ENCODE measurements at places on chromosomes 6 and 20.

GRCh38 chr6:153106021-153106420, 25.1 kb downstream of the RGS17 start:
- no peak for DNase-seq

- no peak for DNase-seq
Observed at GRCh38 chr6:45272626-45273025, 55.5 kb upstream of the RUNX2 start.

- no peak for DNase-seq
Observed at GRCh38 chr20:58531063-58531462, 15.9 kb upstream of the APCDD1L start.

- DNase-seq: no peak
Observed at GRCh38 chr6:33426590-33427511, 7.0 kb downstream of the SYNGAP1 start.

DNA sequence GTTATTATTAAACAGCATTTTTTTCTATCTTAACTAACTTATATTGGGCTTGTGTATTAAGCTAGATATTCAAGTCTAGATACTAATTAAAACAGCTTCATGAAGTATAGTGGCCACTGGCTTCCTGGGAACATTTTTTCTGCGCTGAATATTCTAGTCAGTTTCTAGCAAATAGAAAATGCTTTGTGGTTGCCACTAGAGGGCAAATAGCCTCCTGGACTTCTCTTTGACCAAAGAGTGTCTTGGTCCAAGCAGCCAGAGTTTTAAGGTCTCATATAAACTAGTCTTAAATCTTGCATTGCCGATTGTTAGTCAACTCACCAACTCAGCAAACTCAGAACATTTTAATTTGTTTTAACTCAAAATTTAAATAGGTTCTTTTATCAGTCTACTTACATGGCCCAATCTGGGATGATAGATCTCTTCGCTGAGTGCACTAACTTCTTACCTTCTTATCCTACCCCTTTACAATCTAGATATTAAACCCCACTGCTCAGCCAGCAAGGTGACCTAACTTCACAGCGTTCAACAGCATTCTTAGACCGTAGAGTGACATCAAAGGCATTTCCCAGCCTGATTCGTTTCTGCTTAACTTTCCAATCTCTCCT, 24.6 kb upstream of the ID4 start:
- DNase-seq: no peak

- DNase-seq: no peak
Observed at GRCh38 chr20:13515291-13515690, 123.4 kb downstream of the TASP1 start.

GRCh38 chr6:42269974-42270510, 52.4 kb upstream of the MRPS10 start:
- DNase-seq: no peak

DNA sequence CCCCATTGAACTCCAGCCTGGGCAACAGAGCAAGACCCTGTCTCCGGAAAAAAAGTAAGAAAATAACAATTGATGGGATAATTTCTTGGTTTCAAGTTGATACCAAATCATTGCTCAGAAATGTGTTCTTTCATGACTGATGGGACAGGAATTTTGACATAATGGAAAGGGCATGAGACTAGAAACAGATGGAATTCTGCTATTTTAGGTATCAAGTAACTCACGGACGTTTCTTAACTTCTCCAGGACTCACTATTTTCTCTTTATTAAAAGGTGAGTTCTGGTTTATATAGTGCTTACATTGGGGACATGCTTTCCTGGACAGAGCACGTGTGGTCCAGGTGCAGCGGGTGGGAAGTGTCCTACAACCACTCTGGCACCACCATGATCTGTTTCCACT, 6.0 kb upstream of the DSP start:
- no peak for DNase-seq

- DNase-seq: no peak
Observed at GRCh38 chr6:73062130-73062529, 163.2 kb downstream of the KHDC1L start.

GRCh38 chr6:134097114-134097707, 44.8 kb upstream of the SLC2A12 start:
- DNase-seq: peak; percentile 66

GRCh38 chr20:3135507-3136070, 24.1 kb downstream of the FASTKD5 start:
- no peak for DNase-seq

DNA sequence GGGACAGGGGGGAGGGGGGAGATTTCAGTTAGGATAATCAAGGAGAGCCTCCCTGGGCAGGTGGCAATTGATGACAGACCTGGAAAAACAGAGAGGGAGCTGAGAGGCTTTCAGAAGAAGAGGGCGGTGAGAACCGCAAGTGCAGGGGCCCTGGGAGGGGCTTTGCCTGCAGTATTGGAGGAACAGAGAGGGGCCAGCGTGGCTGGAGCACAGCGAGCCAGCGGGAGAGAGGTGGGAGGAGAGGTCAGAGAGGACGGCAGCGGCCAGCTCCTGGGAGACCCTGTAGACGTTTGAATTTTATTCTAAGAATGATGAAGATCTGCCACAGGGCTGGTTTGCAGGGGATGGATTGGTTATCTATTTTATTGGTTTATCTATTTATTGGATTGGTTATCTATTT, 34.5 kb upstream of the NOL4L start:
- no peak for DNase-seq

GRCh38 chr6:157928428-157928827, 53.2 kb upstream of the SYNJ2 start:
- no peak for DNase-seq

- DNase-seq: peak; percentile 47
Observed at GRCh38 chr6:3226481-3227362, 731 bp downstream of the TUBB2B start.

DNA sequence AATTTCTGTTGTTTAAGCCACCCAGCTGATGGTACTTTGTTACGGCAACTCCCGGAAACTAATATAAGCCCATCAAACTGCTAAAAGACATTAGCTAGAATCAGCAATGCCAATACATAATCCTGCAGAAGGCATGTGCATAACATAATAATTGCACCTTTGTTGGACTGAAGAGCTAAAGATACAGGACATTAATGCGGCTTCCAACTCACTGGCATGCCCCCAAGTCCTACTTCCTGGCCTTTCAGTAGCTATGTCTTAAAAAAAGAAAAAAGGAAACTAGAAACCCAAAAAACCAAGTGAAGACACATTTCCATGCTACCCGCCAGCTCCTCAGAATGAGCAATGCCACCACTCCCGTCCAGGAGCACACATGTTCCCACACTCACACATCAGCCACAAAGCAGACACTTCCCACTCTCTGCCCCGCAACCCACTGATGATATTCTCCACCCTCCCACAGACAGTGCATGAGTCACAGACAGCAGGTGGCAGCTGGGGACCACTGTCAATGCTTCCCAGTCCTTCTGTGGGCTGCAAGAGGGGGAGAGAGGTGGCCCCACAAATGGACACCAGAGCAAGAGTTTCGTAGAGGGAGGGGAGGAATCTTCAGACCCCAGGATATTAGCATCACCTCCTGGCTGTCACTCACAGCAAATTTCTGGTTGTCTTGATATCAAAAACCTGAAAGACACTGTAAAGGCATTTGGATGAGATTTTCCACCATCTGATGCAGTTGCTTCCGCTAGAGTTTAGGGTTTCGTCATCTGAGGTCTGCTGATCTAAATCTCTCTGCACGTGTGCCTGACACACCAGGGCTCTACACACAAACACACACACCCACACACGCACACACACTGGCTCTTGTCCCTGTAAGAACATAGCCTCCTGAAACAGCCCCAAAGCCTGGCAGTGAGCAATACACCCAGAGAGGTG, 32.8 kb downstream of the GFOD1 start:
- peak; percentile 26 for DNase-seq

DNA sequence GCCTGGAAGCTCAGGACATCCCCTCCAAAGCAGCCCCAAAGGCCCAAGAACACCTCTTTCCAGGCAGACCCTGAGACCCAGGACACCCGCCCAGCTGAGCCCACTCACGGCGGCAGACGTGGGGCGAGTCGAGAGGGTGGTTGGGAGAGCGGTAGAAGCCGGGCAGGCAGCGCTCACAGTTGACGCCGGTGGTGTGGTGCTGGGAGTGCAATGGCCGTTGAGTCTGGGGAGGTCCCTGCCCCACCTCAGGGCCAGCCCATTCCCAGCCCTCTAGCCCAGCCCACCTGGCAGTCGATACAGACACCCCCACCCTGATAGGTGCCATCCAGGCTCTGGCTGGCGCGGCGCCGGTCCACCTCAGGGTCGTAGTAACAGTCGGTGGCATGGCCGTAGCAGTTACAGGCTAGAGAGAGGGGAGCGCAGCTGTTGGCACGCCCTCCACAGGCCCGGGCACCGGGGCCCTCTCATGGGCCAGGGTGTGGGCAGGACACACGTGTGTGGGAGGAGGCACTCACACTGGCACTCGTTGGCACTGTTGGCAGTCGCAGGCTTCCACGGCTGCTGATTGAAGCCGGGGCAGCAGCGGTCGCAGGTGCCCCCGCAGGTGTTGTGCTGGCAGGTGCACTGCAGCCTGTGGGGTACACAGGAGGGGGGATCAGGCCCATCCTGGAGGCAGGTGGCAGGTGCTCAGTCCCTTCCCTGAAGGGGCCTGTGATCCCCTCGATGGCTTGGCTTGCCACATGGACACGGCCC, 20.5 kb downstream of the LAMA5 start:
- DNase-seq: no peak

DNA sequence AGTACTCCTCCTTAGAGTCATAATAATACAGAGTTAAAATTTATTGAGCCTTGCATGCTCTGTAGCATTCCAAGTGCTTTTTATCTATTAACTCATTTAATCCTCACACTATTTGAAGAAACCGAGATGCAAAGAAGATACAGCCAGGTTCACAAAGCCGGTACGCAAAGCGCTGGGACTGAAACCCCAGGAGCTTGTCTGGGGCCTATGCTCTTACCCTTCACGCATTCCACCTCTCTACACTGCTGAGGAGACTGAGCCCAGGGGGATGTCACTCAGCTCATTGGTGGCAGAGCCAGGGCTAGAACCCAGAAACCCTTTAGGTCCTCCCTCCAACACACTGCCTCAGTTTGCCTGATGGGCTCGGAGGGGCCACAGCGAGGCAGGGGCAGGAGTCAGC, 19.7 kb upstream of the MRPS18A start:
- DNase-seq: no peak

GRCh38 chr20:25014816-25015215, 22.3 kb upstream of the APMAP start:
- no peak for DNase-seq

DNA sequence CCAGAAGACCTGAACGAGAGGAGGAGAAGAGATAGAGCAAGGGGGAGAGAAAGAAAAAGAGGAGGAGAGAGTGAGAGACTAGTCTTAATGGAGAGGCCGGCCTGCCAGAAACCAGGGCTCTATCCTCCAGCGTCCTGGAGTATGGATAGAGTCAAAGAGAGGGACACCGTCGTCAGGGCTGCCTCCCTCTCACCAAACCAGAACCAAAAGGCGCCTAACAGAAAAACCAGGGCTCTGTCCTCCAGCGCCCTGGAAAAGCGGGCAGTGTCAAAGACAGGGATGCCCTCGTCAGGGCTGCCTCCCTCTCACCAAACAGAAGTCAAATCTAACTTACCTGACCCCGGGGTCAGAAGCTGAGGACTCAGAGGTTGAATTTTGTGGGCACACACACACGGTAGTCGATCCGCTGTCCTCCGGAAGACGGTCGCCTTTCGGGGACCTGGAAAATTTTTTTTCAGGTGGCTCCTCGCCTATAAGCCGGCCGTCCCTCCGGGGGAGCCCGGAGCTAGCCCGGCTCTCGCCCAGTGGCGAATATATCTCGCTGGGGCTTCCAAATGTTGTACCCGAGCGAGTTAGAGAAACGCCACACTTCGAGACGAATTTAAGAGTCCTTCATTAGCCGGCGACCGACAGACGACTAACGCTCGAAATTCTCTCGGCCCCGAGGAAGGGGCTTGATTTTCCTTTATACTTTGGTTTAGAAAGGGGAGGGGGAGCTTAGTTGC, 148.2 kb downstream of the TRIM27 start:
- DNase-seq: no peak

DNA sequence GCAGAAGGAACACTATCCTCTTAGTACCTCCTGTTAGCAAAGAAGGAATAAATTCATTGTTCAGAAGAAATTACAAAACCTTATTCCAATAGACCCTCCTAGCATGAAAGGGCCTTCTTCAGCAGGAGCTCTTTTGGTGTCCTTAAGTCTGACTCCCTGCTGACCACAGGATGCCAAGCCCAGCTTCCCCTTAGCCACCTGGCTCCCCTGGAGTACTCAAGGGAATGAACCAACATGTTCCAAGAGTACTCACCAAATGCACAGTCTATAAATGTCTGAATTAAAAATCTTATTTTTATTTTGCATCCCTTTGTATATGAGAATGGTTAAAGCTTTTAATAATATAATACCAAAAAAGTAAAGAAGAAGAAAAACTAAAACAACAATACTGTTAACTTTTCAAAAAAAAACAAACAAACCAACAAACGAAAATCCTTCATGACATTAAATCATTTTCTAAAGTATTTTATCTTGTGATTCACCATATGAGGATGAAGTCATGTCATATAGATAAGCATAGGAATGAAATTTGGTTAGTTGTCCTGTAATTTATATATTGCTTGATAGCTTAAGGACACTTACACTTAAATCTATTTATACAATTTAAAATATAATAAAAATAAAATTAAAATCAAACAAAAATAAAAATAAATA, 1355.1 kb downstream of the HACE1 start:
- DNase-seq: no peak

DNA sequence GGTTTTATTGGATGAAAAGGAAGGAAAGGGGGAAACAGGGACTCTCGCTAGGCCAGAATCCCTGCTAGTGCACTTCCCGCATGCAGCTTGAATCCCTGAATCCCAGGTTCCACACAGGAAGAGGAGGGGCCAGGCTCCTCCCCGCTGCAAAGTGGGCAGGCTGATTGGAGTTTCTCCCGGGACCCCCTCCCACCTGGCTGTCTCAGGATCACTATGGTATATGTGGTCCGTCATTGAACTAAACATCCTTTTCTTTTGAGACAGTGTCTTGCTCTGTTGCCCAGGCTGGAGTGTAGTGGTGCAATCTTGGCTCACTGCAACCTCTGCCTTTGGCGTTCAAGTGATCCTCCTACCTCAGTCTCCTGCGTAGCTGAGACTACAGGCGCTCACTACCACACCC, 70.7 kb downstream of the FAM50B start:
- no peak for DNase-seq

DNA sequence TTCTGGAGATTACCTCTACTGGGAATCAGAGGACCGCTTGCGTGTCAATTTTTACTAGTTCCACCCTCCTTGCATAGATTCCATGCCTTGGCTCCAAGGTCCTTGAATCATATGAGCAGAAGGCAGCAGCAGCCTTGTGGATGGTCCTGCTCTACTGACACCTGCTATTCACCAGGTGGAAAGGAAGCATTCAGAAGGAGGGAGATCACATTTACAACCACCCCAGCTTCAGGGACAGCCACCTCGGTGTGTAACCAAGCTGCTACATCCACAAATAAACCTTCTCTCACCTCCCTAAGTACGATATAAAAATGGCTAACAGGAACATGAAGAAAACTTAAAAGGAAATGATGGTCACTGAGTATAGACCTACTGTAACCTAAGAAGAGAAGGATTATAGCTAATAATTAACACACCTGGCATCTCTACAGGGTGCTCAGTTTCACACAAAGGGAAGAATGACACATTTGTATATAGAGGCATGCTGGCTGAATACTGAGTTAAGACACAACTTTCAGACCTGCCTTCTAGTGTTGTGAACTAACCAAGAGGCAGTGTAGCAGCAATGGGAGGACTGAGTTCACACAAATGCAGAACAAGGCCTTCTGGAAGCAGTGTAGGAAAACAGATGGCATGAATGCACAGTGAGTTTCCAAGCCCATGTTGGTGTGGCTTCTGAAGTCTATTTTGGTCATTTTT, 46.3 kb upstream of the SRPK1 start:
- DNase-seq: no peak

Measured in memory B cell (primary cell).